Fibroblast of skin of abdomen (primary cell): ENCODE measurements at places on chromosomes 2 and 18.

DNA sequence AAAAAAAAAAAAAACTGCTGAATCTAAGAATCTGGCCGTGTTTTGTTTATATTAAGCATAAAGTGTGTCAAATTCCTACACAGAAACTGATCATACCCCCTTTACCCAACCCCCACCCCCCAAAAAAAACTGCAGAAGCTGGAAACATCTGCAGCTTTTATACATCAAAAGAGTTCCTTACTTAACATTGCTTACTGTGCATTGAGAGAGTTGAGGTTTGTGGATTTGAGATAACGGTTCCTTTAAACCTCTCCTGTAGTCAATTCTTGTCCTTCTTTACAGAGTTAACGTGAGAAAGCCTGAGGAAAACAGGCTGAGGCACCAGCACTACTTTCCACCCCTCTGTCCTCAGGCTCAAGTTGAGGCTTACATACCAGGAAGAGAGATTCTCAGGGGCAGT is 34.5 kb downstream of the FRZB start:
- DNase-seq = no peak

DNA sequence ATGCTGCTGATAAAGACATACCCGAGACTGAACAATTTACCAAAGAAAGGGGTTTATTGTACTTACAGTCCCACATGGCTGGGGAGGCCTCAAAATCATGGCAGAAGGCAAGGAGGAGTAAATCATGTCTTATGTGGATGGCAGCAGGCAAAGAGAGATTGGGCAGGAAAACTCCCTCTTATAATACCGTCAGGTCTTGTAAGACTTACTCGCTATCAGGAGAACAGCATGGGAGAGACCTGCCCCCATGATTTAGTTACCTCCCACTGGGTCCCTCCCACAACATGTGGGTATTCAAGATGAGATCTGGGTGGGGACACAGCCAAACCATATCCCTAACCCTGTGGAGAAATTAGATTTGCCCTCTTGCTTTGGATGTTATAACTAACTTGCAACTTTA is 1068.0 kb upstream of the ZEB2 start:
- no peak for DNase-seq

- DNase-seq = no peak
Measured at GRCh38 chr2:99857867-99858444, 284.4 kb downstream of the AFF3 start.

- no peak for DNase-seq
Measured at GRCh38 chr2:227515742-227516141, 43.8 kb downstream of the AGFG1 start.

DNA sequence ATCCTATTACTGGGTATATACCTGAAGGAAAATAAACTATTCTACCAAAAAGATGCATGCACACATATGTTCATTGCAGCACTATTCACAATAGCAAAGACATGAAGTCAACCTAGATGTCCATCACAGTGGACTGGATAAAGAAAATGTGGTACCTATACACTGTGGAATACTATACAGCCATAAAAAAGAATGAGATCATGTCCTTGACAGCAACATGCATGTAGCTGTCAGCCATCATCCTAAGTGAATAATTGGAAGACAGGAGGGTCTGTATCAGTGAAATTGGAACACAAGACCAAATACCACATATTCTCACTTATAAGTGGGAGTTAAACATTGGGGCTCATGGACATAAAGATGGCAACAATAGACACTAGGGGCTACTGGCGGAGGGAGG is 27.7 kb upstream of the TWIST2 start:
- DNase-seq = no peak

GRCh38 chr2:23298551-23298950 is 86.4 kb upstream of the KLHL29 start:
- no peak for DNase-seq

DNA sequence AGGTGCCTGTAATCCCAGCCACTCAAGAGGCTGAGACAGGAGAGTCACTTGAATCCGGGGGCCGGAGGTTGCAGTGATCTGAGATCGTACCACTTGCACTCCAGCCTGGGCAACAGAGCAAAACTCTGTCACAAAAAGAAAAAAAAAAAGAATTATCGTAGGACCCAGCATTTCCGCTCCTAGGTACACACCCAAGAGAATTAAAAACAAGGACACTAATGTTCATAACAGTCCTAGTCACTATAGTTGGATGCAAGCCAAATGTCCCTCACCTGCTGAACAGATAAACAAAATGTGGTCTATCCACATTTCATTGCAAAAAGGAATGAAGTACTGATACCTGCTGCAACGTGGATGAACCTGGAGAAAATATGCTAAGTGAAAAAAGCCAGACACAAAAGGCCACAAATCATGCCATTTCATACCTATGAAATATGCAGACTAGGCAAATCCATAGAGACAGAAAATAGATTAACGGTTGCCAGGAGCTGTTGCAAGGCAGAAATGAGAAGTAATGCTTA is 21.2 kb downstream of the ADRA2B start:
- no peak for DNase-seq

DNA sequence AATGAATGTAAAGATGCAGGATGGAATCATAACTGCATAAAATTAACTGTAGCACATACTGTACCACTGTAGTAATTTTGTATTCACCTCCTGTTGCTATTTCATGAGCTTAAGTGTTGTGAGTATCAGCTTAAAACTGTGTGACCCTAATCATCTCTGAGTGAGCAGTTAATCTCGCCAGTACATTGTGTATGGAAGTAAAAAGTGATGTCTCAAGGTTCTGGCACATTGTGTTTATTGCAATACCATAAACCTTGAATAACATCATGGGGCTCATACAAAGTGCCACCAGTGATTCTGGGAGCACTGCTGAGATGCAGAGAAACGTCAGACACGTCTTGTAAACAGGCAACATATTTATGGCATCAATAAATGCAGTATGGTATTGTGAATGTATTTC is 124.5 kb downstream of the PMAIP1 start:
- DNase-seq = no peak

DNA sequence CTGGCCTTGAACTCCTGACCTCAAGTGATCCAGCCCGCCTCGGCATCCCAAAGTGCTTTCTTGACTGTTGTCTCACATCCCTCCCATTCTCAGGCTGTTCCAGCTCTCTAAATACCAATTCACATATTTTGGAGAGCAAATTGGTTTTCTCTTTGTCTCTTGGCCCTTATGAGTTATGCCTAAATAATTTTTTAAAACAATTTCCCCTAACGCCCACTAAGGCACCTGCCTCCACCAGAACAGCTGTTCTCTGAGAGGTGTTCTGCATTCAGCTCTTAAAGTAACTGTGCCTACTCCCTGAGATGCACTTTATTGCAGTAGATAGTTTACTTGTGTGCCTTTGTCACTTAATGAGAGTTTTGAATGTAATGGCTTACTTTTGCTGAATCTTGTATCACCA is 6.9 kb downstream of the CCDC195 start:
- peak; percentile 5 for DNase-seq

- no peak for DNase-seq
Measured at GRCh38 chr2:216672466-216672865, 22.9 kb downstream of the IGFBP5 start.

DNA sequence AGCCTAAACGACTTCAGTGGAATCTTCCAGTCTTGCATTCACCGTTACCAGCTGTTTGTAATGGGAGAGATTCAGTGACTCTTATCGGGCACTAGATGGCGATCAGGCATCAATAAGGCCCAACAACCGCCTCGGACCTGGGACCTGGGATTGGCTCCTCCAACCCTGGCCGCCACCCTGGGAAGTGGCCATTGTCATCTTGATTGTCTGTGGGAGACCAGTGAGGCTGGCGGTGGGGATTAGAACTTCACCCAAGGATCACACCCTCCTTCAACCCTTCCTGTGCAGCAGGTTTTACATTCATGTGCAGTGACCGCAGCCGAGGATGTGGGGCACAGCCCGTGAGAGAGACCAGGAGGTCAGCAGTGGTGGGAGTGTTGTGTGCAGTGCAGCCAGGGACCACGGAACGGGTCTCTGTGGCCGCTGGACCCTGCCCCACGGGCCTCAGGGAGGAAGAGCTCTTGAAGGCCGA is 85.3 kb downstream of the SPP2 start:
- DNase-seq = peak; percentile 83

GRCh38 chr2:216690853-216691741 is 4.3 kb downstream of the IGFBP5 start:
- DNase-seq = peak; percentile 88

DNA sequence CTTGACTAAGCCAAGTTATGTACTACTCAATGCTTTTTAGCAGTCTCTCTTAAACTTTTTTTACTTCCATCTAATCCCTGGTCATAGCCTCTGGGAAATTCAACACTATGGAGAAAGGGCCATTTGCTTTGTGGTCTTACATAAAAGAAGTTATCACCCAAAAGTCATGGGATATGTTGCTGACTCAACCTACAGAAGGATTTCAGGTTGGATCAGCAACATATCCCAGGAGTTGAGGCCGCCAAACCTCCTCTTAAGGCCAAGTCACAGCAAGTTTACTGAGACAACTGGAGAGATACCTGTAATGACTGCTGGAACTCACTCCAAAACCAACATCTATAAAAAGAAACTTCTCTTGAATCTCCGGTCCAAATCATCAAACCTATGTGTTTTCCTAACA is 141.1 kb downstream of the IRS1 start:
- no peak for DNase-seq

- DNase-seq = no peak
Measured at GRCh38 chr2:169768262-169768995, 30.2 kb upstream of the SSB start.

DNA sequence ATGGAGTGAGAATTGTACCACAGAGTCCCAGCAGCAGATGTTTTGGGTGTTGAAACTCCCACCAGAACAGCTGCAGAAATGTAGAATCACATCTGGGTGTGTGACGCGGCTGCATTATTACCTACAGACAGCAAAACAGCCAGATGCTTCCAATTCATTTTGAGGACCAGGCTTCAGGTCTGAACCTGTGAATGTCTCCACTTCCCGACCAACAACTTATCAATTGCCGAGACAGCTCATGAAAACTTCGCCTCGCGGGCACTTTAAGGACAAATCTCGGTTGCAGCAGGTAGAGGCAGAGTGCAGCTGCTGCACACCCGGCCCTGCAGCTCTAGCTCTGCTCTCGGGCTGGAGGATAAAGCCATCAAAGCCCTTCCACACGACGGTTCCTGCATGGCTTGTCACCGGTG is 202.0 kb downstream of the HRH4 start:
- no peak for DNase-seq

DNA sequence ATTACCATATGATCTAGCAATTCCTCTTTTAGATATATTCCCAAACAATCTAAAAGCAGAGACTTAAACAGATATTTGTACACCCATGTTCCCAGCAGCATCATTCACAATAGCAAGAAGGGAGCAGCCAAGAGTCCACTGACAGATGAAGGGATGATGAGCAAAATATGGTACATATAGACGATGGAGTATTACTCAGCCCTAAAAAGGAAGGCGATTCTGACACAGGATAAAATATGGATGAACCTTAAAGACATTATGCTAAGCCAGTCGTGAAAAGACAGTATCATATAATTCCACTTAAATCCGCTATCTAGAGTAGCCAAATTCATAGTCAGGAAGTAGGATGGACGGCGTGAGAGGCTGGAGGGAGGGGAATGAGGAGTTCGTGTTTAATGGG is 20.4 kb downstream of the HS6ST1 start:
- no peak for DNase-seq

DNA sequence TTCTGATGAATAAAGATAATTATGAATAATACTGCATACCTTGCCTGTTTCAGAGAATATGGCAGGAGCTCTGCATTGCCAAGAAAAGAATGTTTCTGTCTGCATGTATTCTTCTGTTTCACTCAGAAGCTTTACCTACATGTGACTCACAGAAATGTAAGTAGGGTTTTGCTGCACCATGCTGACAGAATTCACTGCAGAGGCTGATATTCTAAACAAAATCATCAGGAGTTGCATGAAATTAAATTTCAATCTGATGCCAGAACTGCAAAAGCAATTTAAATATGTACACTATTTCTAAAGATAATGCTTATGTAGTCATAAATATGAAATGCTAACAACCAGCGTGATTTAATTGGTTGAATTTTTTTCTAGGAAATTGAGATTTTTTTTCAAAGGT is 332.8 kb upstream of the FSHR start:
- no peak for DNase-seq

- no peak for DNase-seq
Measured at GRCh38 chr2:85954590-85955458, 66.0 kb upstream of the ST3GAL5 start.

GRCh38 chr2:180722551-180723239 is 257.7 kb upstream of the UBE2E3 start:
- DNase-seq = peak; percentile 78

- DNase-seq = no peak
Measured at GRCh38 chr2:218271865-218272530, 1.7 kb downstream of the PNKD start.

GRCh38 chr18:48940854-48941611 is 9.7 kb downstream of the SMAD7 start:
- no peak for DNase-seq

DNA sequence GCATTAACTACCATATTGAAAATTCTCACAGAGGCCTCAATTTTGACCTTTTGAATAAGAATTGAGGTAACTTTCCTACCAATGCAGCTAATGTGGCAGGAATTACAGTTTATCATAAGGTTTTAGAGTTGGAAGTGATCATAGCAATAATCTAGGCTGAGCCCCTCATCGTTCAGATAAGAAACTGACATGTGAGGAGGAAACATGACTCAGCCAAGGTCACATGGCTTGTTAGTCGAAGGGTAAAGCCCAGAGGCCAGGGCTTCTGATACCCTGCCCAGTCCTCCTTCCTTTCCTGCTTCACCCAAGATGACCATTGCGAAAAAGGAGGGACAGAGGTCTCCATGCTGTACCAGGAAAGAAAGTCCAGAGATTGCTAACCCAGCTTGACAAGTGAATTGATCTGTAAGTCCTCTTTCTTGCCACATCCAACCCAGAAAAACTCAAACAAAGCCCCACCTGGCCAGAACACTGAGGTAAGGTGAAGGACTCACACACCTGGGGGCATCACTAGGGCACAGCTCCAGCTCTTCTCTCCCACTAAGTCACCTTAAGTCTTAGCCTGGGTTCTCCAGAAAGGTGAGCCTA is 174.8 kb downstream of the EN1 start:
- DNase-seq = no peak

DNA sequence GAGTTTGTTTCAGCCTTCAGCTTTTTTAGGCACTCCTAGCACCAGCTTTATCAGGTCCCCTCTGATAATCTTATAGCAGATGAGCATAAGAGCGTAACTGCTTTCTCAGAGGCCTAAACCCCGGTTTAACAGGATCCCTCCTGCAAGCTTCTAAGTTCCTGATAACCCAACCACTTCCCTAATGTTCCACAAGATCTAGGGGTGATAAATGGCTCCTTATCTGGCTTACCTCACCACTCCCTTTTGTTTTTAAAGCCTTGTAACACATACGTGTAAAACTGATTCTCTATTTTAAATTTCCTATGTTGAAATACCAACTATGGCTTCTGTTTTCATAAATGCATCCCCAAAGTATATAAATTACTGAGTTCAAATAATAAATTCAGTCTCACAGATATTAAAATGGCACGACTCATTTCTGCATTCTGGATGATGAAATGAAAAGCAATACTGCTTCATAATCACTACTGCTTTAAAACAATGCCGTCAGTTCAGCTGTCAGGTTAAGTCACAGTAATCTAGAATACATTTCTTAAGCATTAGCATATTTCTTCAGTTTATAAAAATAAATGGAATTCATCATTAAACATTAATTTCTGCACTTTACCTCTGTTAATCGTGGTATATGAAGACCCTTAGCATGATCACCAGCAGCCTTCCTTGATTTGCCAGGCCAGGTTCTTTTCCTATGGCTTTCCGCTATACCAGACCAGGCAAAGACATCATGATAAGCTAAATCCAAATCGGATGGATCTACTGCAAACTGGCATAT is 126.3 kb downstream of the C2orf74 start:
- peak; percentile 57 for DNase-seq
